ENCODE measurements at places on chromosomes 5 and 9.

- no peak for DNase-seq
Measured at GRCh38 chr5:173839117-173839713, 48.9 kb upstream of the CPEB4 start.

- DNase-seq: no peak
Measured at GRCh38 chr5:78979117-78979742, 5.9 kb downstream of the ARSB start.

GRCh38 chr9:18438300-18438925 is 35.5 kb upstream of the ADAMTSL1 start:
- no peak for DNase-seq

GRCh38 chr5:32206509-32207354 is 32.6 kb upstream of the GOLPH3 start:
- no peak for DNase-seq

DNA sequence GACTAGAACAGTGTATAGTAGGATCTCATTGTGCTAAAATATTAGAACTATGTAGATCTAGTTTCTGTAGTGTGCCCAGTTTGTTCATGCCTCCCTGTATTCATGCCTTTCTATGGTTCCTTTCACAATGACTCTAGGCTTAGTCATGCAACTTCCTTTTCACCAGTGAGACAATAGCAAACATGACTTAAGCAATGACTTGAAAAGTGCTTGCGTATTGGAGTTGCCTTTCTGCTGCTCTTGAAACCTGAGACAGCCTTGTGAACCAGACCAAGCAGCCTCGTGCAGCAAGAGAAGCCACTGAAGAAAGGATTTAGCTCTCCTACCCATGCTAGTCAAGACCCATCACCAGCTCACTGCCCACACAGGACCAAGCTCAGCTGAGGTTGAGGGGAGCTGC is 294.5 kb upstream of the TAS2R1 start:
- no peak for DNase-seq

DNA sequence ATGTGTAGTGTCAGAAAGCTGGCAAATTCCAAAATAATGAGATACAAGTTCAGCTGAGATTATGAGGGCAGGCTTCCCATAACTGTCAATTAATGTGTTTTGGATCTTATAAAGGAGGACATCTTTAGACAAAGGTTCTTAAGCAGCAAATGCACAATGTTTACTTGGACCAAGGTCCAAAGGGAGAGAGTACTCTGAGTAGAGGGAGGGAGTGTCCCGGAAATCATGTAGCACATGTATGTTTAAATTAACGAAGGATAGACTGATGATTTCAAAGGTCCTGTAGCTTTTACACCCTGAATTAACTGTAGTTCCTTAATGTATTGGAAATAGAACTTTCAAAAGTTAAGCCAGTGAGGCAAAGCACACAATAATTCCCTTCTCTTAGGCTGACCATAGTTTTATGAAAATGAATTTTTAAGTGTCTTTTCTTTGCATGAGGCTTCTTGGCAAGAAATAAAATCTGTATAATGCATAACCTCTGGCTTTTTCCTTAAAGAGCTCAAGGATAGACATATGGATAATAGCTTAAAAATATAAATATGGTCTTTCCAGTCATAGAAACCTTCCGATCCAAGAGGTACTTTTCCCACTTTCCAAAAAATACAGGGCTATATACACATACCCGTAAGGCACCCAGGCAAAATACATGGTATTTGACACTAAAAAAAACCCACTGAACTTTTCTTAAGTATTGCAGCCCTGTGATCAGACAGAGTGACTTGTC is 93.0 kb downstream of the PCSK5 start:
- DNase-seq: no peak

- DNase-seq: no peak
Measured at GRCh38 chr5:149322518-149322917, 22.8 kb upstream of the GRPEL2 start.

GRCh38 chr9:88949961-88950340 is 41.3 kb upstream of the S1PR3 start:
- no peak for DNase-seq

DNA sequence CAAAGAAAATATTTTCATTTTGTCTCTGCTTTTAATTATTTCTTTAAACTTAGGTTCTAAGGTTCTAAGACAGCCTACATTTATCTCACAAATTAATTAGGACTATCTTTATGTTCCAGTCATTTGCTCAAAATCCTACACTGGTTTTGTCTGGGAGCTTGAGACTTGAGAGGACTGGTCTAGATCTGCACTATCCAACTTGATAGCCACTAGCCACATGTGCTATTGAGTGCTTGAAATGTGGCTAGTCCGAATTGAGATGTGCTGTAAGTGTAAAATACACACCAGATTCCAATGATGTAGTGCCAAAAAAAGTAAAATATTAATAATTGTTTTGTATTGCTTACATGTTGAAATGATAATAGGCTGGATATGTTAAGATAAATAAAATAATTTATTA is 7.2 kb downstream of the CDC37L1 start:
- DNase-seq: no peak

DNA sequence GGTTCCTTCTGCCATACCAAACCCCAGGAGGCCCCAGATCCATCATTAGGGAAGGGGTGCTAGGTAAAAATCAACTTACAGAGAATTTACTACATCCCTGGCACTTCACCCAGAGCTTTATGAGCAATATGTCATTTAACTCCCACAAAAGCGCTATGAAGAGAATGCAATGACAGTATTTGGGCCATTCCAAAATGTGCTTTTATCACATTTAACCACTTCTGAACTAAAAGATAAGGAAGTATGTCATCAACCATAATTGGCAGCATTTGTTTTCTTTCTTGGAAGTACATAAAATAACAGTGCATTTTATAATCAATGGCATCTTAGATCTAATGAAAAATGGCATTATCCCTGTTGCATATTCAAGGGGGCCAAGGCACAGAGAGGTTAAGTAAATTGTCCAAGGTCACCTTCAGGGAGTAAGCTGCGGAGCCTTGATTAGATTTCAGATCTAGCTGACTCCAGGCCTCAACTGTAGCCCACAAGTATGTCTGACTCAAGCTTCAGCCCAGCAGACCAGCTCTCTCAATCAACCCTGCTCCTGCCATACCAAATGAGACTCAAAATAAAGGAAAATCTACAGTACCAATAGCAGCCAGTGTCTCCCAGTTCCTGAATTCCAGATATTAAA is 16.5 kb downstream of the SH3TC2 start:
- no peak for DNase-seq

GRCh38 chr9:137294681-137295237 is 7.3 kb downstream of the NRARP start:
- DNase-seq: no peak

GRCh38 chr5:8456846-8457186 is 587.9 kb downstream of the MTRR start:
- no peak for DNase-seq

- no peak for DNase-seq
Measured at GRCh38 chr5:82509762-82510161, 231.6 kb upstream of the RPS23 start.

DNA sequence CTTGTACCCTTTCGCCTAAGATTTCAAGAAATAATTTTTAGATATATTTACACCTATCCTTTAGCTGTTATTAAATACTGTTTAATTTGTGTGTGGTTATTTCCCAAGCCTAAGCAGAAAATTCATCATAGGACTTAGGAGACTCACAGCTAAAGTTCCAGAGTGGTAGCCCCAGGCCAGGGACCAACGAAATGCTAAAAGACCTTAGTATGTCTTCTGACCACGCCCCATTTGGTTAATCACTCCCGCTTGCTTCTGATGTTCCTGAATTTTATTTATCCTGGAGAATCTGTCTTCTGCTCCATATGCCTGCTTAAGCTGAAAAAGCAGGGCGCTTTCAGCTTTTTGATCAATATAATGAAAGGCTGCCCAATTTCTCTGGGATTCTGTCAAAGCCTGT is 18.7 kb upstream of the SEMA6A start:
- DNase-seq: no peak

DNA sequence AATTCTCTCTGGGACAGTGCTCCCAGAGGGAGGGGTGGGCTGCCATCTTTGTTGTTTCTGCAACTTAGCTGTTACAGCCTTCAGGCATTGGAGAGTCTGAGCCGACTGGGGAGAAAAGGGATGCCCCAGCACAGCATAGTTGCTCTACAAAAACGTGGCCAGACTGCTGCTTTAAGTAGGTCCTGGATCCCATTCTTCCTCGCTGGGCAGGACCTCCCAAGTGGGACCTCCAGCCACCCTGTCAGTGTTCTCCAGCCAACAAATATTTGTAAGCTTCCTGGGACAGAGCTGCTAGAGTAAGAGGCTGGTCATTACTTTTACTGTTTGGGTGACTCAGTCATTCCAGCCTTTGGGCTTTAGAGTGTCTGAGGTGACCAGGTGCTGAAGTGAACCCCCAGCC is 292.7 kb upstream of the NREP start:
- DNase-seq: no peak

Measured in stimulated activated CD8-positive, alpha-beta memory T cell treated with anti-CD3 and anti-CD28 coated beads, Interleukin-7, amount 100 ng/mL, for 1 hour (primary cell).